Cortex of kidney (tissue), 1 donor: ENCODE measurements at places on chromosomes 16 and 17.

DNA sequence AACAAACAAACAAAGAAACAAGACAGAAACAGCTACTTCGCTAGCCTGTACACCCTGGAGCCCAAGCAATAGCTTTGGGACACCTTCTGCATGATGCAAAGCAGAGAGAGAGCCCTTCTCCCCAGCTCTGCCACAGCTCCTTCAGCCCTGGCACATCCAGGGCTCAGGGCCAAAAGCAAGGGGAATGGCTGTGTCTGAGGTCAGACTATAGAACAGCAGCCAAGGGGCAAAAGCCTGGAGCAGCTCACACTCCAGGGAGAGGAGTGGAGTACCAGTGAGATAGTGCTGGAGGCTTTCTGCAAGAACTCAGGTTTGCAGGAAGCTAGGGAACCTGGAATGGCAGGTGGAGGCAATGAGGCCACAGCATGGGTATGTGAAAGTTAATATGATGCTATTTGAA is 11.6 kb upstream of the SEPHS2 start:
- DNase-seq, result no peak

DNA sequence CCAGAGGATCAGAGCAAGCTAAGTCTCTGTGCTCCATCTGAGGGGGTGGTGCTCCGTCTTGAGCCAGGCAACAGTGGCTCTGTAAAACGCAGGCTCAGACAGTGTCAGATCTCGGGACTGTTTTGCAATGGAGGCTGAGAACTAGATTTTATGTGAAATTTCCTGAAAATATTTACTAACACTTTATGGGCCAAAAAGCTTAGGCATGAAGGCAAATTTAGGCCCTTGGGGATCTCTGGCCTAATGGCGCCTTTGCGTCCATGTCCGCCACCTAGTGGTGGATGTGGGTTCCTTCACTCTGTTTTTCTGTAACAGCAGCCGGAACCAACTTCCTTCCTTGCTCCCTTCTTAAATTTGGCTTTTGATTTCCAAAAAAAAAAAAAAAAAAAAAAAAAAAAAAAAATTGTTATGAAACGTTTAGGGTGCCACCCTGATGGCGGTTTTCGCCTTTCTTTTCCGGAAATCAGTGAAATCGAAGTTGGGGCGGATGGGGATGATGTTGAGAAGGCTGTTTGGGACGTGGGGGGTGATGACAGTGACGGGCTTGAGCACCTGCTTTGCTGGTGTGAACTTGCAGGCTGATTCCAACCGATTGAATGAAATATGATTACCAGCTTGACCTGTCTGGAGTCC is 14.0 kb upstream of the ELAC2 start:
- no peak for DNase-seq

DNA sequence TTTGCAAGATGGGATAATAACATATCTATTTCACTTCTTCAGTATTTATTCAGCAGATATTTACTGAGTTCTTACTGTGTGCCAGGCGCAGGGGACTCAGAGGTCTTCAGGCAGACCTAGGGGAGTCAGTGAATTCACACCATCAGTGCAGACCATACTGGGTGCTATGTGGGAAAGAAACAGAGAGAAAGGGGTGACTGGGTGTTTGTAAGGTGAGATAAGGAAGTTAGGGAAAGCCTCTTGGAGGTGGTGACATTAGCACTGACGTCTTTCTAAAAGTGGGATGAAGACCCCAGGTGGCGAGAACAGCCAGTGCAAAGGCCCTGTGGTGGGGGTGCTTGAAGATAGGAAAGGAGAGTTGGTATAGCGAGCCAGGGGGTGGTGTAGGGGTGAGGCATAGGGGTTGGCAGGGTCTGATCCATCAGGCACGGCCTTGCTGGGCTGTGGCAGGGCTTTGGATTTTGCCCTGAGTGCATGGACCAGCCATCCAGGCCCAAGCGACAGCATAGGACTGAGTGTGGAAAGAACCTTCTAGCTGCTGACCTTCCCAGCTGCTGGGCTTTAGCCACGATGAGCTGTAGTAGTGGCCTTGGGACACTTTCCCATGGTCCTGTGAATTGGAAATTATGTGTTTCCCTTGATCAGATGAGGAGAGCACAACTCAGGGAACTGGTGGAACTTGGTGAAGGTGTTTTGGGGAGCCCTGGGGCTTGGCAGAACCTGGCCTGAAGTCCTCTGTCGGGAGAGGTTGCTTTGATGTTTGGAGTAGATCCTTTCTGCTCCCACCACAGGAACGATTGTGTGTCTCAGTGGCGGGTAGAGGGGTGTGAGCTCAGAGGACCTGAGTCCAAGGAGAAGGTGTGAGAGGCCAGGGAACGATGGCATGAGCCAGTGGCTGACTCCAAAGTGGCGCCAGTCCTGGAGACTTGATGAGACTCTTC is 3.9 kb upstream of the SOCS1 start:
- DNase-seq, result no peak

GRCh38 chr17:47220531-47220999 is 11.4 kb downstream of the MYL4 start:
- DNase-seq, result no peak

DNA sequence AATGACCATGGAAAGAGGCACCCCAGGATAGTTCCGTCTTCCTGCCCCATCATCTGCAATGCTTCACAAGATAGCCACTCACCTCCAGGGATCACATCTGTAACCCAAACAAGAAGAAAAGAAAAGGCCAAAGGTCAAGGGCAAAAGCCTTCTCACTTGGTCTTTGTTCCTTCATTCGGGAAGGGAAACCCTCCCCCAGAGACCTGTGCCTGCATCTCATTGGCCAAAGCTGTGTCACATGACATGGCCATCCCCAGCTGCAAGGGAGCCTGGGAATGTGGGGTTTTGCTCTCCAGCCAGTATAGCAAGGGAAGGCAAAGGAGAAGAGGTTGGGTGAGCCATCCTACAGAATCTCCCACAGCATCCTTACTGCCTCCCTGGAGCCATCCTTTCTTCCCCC is 47.9 kb downstream of the NOL11 start:
- no peak for DNase-seq

DNA sequence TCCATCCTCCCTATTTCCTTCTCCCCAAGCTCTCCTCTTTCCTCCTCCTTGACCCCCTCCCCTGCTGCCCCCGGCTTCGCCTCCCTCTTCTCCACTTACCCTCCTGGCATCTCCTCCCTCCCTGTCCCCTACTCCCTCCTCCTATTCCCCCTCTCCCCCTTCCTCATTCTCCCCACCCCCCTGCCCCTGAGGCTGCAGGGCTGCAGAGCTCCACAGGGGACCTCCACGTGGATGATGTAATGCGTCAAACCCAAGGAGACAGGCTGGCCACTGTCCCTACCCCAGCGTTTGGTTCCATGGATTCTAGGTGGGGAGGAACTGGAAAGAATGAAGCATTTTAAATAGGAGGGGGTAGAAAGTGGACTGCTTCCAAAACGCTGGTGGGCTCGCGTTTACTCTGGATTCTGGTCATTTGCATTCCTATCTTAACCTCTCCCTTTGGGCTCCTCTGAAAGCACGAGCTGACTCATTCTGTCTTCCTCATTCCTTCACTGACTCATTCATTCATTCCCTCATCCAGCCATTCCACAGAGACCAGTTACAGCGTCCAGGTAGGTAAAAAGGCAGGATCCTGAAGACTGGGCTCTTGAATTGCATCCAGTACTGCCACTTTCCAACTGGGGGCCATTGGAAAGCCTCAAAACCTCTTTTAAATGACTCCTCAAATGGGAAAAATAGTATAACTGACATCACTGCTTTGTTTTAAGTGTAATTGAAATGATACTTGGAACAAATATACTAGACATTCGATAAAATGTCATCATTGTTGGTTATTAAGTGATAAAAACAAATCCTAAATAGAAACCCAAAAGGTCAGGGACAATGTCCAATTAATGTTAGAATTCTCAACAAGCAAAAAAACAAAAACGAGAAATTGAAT is 943 bp upstream of the COTL1 start:
- DNase-seq, result no peak

GRCh38 chr17:32261417-32261736 is 4.3 kb upstream of the RHBDL3 start:
- DNase-seq, result no peak

- DNase-seq, result no peak
Observed at GRCh38 chr16:68282064-68282452, 17.7 kb downstream of the SLC7A6 start.

DNA sequence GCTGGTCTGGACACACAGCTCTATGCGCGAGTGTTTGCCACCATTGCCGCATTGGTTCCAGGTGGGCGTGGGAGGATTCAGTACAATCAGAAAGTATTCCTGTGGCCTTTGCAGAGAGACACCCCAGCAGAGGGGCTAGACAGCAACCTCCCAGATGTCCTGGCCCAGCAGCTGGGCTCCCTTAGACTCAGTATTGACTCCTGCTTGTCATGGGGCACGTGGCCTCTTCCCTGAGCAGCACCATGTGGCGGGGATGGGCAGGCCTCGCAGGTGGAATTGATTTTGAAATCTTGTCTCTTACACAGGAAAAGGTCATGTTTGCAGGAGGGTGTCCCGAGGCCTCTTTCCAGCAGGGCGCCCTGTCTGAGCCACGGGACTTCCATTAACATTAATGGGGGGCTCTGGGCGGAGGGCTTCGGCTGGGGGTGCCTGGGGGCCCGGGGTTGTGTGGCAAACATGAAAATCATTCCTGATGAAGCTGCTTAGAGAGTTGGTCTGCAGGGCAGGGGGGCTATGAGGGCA is 96.4 kb downstream of the C16orf78 start:
- no peak for DNase-seq

GRCh38 chr16:21264571-21265036 is 13.5 kb downstream of the CRYM start:
- DNase-seq, result no peak

DNA sequence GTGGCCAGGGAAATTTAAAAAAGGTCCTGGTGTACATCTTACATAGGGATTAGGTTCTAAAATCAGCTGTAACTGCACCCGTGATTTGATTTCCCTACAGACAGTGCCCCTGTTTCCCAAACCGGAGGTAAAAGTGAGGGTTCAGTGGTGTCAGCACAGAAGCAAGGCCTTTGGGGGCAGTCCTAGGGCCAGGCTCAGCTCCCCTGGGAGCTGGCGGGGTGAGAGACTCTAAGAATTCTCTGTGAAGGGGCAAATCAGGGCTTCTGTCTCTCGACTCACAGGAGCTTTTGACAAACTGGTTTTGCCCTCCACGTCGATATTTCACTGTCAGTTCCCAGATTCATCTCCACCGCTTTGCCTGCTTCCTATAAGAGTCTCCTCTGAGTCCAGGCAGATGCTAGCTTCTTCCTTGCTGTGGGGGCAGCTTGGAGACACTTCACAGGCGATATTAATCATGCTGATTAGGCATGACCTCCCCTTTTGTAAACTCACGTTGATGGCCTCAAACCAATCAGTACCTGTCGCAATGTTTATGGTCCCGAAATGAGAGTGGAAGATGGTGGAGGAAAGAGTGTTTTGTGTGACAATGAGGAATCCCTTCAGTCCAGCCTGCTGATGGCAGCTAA is 234.2 kb upstream of the TOX3 start:
- no peak for DNase-seq

- no peak for DNase-seq
Observed at GRCh38 chr16:69014811-69015210, 90.6 kb upstream of the HAS3 start.

DNA sequence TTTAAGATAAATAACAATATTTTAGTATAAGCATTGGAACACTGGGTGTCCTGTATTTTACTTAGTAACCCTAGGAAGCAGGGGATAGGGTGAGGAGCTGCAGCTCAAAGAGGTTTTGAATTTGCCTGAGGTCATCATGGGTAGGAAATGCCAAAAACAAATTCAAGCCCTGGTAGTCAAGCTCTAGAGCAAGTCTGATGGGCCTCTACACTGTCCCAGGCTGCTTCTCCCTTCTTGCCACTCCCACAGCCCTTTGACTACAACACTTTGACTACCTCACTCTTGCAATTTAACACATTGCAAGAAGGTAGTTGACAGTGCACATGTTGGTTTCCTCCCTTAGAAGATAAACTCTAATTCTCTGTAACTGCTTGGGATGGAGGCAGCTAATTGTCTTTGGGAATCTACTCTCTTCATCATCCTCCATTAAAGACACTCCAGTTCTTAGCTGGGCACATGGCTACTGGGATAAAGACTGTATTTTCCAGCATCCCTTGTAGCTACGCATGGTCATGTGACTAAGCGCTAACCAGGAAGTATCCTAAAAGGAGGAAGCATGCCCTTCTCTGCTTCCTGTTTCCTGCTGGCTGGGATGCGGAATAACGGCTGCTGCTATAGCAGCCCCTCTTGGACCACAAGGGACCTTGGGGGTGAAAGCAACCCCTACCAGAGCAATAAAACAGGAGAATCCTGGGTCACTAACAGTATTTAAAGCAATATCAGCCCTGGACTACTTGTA is 30.7 kb upstream of the SSTR2 start:
- no peak for DNase-seq

DNA sequence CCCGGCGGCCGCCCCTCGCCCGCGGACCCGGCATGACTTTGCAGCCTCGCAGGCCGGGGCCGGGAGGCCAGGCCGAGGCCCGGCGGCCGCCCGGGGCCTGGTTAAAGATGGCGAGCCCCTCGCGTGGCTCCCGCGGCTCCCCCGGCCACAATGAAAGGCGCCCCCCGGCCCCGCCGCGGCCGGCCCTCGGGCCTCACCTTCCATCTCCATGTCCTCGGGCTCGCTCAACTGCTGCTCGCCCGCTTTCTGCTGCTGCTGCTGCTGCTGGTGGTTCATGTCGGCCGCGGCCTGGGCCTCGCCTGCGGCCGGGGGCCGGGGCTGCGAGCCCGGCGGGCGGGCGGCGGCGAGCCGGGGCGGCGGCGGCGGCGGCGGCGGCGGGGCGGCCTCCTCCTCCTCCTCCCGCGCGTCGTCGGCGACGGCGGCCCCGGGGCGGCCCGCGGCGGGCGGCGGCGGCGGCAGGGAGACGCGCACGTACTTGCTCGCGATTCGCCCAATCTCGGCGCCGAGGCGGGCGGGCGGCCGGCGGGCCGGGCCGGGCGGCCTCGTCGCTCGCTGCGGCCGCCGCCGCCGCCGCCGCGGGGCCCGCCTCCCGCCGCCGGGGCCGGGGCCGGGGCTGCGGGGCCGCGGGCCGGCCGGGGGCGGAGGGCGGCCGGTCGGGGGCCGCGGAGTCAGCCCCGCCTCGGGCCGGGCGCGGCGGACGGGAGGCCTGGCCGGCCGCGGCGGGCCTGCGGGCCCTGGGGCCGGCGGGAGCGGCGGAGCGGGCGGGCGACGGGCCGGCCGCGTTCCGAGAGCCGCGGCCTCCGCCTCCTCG is 491 bp downstream of the USP7 start:
- DNase-seq, result no peak
